ENCODE measurements at places on chromosomes 4 and X. TPM values are rescaled to one million over a fixed set of nuclear protein-coding genes. Genes with fewer than 3 reads are reported as not detected.

DNA sequence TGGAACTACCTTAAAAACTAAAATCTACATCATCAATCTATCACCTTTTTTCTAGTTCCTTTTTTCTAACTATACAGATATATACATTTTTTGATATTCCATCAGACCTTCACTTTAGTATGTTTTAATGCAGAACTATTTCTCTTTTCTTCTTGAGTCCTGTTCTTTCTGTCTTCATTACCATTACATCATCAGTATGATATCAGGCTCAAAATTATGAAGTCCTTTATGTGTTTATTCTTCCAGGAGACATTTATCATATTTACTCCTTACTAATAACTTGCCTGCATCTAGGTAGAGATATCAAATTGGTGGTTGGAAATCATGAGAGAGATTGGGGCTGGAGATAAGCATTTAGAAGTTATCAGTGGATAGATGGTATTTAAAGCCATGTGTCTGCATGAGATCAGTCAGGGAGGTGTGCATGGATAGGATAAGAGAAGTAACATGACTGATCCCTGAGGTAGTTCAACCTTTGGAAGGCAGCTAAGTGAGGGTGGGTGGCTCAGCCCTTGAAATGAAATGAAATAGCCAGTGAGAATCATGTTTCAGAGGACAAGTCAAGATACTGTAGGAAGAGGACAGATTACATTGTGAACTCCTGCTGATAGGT, 43.1 kb downstream of the MRPL1 start:
- no peak for DNase-seq

DNA sequence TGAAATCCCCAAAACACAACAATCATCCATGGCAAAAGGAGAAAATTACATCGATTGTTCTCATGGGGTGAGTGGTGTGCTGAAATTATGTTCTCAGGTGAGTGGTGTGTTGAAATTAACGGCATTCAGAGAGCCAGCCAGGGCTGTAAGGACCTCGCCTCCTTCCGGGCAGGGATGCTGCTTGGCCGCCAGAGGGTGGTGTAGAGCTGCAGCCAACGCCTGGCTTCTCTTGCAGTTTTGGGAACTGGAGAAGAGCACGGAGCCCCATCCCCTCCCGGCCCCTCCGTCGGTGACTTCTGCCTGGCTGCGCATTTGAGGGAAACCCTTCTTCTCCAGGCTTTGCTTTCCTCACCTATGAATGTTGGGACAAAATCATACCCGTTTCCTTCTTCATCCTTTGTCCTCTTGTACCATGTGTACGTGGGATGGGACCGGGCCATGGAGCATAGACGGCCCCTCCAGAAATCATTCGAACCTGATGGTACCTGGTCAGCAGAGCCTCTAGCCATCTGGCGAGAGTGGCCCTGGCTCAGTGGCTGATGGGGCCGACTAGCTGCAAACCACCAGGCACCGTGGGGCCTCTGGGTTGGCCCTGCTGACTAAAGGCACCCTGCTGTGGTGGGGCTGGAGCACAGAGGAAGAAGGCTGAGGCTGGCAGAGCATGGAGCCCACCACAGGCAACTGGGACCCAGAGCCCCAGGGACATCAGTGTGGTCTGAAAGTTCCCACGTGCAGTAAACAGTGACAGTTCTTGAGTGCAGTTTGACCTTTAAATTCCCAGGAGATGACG, 28.4 kb downstream of the TRMT44 start:
- peak; percentile 85 for DNase-seq

- DNase-seq: no peak
These were observed 5.3 kb upstream of the SAP30 start for GRCh38 chr4:173365359-173365996.

DNA sequence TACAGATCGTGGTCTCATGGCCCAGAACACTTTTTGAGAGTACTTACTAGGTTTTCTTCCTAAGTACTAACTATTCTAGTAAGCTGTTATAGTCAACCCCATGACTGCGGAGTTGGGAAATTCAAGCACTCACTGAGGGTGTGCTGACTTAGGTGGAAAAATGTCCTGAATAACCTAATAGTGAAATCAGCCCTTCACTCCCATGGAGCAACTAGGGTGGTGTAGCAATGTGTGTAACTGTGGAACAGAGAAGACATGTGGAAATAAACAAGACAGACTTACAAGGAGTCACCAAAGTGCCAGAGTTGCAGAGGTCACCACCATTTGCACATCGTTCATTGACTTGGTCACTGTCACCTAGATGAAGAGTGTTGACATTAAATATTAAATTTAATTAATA, 12.1 kb upstream of the VSIG4 start:
- DNase-seq: no peak

- peak; percentile 22 for DNase-seq
These were observed 21.0 kb upstream of the SORCS2 start for GRCh38 chr4:7171191-7171900.

DNA sequence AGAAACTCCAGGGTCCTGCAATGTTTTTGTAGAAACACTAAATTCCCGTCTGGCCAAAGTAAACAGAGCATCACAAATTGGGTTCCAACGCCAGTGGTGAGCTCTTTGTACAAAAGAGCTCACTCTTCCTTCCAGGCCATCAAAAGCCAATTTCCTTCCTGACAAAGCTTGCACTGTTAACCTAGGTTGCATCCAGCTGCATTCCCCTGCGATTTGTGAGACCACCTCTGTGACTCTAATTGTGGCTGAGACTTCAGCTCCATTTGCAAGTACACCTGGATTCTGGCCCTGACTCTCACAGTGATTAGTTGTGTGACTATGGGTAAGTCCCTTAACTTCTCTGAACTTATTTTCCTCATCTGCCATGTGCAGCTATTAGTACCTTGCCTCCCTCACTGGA, 212.5 kb upstream of the CXorf66 start:
- DNase-seq: no peak

DNA sequence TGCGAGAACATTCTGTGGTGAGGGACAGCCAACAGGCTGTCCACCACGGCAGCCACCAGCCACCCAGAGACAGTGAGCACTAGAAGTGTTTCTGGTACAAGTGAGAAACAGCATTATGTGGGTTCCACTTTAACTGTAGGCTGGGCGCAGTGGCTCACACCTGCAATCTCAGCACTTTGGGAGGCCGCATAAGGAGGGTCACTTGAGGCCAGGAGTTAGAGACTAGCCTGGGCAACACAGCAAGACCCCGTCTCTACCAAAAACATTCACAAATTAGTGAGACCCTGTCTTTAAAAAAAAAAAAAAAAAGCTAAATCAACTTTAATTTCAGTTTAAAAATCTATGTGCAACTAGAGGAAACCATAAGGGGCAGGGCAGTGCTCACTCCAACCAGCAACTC, 20.6 kb downstream of the FAM53A start:
- no peak for DNase-seq

DNA sequence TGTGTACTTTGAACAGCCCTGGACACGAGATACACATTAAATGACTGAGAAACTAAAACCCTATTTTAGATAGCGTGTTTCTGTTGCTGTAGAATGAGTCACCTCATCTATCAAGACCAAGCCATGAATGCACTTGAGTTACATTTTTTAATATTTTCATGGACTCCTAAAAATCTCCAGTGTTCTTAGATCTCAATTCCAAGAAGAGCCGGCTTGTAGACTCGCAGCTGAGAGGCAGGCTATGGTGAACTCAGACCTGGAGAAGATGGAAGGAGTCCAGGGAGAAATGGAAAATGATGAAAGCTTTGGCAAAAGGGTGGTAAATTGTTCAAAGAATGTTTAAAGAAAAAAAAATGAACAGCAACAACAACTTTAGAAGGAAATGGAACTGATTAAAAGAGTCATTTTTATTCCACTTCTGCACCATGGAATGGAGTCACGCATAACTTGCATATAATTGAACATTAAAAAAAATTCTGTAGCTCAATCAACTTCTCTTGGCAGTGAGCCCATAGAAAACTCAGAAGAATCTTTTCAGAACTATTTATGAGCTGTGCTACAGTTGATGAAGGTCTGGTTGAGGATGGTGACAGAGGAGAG, 129.8 kb downstream of the MXRA5 start:
- DNase-seq: no peak

DNA sequence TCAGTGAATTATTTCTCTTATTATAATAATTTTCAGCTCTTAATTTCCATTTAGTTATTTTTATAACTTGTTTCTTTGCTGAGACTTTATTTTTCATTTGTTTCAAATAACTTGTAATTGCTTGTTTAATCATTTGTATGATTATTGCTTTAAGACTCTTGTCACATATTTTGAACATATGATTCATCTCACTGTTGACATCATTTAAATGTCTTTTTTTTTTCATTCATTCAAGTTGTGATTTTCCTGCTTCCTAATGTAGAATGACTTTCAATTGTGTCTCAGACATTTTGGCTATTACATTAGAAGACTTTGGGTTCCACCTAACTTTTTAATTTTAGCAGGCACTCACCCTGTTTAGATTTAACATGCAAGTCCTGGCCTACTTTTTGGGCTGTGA, 234.8 kb upstream of the DIPK2B start:
- no peak for DNase-seq

GRCh38 chr4:73019462-73020047, 50.0 kb downstream of the COX18 start:
- DNase-seq: no peak

DNA sequence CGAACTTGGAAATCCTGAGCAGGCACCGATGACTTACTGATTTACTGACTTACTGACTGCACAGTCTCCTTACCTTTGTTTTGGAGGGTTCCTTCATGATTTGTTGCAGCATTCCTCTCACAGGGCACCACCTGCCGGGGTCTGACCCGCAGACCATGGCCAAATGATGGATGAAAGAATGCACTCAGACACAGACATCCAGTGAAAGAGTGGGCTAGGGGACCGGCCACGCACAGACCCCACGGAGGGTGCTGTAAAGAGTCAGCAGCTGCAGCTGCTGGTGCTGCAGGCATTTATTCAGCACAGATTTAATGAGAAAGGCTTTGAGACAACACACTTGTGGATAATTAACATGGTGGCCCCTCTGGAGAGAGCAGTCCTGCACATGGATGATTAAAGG, 3.4 kb downstream of the MAGEB5 start:
- DNase-seq: no peak

DNA sequence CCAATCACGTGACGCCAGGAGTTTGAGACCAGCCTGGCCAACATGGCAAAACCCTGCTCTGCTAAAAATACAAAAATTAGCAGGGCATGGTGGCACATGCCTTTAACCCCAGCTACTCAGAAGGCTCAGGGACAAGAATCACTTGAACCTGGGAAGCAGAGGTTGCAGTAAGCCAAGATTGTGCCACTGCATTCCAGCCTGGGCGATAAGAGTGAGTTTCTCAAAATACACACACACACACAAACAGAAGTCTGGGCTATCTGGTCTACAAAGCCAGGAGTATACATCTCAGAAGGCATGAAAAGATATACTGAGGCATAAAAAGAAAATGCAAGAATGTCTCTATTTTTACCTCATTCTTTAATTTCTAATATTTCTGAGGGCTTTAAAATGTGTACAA, 11.3 kb downstream of the YTHDC1 start:
- no peak for DNase-seq

GRCh38 chr4:22713841-22714240, 21.1 kb downstream of the GBA3 start:
- no peak for DNase-seq

DNA sequence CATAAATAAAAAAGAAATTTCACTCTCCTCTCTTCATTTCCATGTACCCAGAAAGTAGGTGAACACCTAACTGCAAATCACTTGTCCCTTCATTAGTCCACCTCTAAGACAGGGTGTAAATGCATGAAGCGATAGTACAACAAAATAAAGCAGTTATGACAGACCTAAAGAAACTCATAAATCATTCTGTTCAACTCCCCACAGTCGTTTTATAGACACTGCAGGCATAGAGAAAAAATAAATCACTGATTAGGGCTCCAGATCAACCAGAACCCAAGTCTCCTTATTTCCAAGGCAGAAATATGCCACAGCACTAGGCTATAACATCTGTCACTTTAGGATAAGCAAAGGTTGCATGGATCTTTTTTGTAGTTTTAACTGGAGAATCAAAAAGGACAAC, 3.0 kb downstream of the RASGEF1B start:
- DNase-seq: no peak

- DNase-seq: no peak
These were observed 54.8 kb downstream of the ENOPH1 start for GRCh38 chr4:82484996-82485783.

DNA sequence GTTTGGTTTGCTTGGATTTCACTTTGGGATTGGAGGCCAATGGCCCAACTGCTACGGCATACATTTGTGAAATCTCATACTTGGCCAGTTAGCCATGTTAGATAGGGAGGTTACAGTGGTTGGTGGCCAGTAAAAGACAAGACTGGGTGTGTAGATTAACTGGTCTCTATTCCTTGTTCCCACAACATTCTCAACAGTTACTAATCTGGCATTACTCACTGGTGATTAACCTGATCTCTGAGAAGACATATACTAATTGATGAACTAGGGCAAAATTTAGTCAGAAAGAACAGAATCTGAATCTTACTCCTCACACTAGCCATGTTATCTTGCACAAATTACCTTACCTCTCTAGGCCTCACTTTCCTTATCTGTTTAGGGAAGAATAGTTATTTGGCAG, 33.4 kb downstream of the GATB start:
- no peak for DNase-seq

- DNase-seq: no peak
These were observed 114.0 kb upstream of the VEGFC start for GRCh38 chr4:176906709-176907108.

DNA sequence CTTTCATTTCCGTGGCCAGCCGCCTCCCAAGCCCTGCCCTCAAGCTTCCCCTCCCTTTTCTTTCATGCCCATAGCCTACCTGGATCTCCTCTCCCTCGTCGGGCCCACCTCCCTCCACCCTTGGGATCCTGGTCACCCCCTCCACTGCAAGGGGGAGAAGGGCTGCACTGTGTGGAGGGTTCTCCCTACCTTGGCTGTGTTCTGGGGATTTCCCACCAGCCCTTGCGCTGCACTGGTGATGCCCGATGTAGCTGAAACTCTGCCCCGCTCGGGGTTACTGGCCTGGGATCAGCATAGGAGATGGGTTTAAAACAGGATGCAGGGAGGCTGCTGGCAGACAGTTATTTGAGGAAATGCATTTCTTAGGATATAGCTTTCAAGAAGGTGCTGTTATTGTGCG, 128.9 kb downstream of the TBL1X start:
- DNase-seq: no peak

DNA sequence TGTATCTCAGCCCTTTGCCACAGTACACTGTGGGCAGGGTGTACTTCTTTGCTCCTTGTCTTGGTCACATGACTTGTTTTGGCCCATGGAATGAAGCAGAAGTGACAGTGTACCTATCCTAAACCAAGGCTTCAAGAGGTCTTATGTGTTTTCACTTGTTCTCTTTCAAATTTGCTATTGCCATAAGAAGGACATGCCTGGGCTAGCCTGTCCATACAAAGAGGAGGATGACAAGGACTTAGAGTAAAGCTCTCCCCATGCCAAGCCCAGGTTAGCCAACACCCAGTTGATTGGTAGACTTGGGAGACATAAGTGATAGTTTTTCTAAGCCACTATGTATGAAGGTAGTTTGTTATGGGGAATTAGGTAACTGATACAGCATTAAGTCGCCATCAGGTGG, 141.1 kb upstream of the MID1 start:
- no peak for DNase-seq

The GPR119 gene
- total RNA-seq: not detected

The MAGEC1 gene
- not detected for total RNA-seq

The PAGE4 gene
- total RNA-seq: not detected

The PNMA6E gene
- total RNA-seq: not detected

The RTL9 gene
- total RNA-seq: 0.09 TPM

The OPHN1 gene
- total RNA-seq: 19.6 TPM

The NOX1 gene
- not detected for total RNA-seq
